ENCODE measurements at places on chromosomes 12 and 14.

- DNase-seq: no peak
Observed at GRCh38 chr12:32120419-32120818, 13.8 kb downstream of the BICD1 start.

DNA sequence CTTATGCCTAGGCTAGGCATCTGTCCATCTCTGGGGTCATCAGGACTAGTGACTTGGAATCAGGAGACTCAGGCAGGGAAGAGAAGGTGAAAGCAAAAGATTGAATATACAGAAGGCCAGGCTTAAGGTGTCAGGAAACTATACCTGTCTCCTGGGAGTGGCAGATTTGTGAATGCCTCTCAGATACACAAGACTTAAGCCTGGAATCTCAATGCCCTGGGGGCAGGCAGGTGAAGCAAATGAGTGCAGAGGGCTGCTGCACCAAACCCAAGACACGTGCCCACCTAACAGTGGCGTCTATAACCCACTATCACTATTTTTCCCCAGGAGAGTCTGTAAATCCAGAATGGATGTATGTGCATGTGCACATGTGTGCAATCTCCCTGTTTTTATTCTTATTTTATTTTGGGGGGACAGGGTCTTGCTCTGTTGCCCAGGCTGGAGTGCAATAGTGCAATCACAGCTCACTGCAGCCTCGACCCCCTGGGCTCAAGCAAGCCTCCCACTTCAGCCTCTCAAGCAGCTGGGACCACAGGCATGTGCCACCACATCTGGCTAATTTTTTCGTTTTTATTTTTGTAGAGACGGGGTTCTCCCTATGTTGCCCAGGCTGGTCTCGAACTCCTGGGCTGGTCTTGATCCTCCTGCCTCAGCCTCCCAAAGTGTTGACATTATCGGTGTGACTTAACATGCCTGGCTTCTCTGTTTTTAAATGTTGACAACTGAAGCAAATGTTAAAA is 31.9 kb upstream of the FOS start:
- DNase-seq: no peak

DNA sequence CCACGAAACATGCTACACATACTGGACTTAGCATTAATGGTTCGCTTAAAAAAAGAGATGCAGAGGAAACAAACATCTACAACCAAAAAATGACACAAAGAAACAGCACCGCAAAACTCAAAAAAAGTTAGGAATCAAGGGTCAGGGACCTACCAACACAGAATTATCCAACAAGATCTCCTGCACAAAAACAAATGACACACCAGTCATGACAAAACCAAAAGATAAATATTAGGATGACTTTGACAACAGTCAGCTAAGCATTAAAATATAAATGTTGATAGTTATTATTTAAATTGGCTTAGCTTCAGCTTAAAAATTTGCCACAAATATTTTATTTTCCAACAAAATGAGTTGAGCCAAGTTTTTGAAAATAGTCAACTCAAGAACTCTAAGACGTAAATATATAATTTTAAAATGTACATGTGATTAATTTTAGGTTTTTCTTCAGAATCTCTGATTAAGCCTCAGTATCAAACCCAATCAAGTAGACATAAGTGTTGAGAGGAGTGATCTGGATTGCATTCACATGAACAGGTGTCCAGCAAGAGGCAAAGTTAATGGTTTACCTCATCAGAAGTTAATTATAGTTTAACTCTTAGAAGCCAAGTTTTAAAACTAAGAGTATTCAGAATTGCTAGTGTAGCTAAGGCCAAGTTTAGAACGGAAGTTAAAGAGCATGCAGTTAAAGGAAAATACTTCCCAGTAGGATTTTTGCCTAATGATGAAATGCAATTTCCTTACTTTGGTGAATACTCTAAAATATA is 79.9 kb downstream of the HEATR5A start:
- no peak for DNase-seq

DNA sequence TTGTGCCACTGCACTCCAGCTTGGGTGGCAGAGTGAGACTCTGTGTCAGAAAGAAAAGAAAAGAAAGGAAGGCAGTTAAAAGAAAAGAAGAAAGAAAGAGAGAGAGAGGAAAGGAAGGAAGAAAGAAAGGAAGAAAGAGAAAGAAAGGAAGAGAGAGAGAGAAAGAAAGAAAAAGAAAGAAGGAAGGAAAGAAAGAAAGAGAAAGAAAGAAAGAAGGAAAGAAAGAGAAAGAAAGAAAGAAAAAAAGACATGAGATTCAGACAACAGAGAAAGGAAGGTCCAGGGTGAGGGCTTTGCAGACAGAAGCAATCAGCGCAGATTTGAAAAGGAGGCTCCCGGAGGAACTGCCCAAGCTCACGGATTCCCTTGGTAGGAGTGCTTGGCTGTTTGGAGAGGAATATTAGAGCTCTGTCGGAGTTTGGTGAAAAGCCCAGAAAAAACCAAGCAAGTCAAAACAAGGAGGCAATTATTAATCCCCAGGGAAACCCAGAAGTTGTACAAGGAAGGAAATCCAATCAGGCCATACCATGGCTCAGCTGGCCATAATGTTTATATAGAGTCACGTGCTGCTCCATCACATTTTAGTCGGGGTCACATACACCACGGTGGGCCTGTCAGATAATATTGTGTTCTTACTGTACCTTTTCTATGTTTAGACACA is 11.6 kb upstream of the CCDC85C start:
- DNase-seq: no peak

DNA sequence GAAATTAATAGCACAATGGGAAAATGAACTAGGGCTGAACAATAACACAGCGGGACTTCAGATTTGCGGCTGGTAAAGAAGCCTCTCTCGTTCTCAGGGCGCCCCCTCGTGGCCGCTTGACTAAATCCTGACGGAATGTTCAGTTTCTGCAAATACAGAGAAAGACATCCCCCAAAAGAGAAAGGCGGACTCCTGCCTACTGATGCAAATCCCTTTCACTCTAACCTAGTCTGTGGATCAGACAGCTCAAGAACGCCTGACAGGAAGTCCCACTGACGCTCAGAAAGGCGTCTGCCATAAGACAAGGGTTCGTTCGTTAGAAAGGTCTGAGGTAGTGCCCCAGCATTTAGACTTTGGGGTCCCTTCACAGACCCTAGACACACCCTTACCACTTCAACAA is 2.5 kb downstream of the NUAK1 start:
- peak; percentile 46 for DNase-seq

DNA sequence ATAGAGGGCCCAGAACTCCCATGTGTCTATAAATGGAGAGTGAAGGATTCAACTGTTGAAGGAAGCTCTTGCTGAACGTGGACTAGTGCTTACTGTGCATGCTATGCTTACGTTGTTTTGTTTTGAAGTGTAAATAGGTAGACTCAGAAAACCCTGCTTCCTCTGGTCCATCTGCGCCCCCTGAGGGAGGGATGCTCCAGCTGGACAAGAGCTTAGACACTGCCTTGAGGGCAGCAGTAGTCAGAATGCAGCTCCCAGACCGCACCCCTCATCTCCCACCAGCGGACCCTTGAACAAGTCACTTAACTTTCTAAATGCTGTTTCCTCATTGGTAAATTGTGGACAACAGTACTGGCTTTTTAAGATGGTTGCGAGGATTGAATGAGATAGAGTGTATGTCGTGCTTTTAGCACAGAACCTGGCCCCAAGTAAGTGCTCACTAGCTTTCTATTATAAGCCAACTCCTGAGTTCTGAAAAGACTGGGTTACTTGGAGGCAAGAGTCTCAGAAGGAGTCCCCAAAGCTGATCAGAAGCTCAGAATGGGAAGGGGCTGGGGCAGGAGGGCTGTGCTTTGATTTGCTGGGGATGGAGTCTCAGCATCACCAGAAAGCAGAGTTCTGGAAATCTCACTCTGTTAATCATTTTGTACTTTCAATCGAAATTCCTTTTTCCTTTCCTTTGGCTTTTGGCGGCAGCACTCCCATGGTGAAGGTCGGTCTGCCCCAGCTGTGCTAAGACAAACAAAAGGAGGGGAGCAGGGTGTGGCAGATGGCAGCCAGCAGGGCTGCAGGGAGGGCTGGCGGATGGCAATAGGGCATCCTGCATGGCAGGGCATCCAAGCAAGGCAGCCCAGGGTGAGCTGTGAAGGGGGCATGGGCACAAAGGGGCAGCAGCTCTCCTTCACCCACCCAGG is 15.6 kb downstream of the AGAP2 start:
- no peak for DNase-seq

GRCh38 chr12:130994821-130995375 is 41.2 kb downstream of the ADGRD1 start:
- no peak for DNase-seq

DNA sequence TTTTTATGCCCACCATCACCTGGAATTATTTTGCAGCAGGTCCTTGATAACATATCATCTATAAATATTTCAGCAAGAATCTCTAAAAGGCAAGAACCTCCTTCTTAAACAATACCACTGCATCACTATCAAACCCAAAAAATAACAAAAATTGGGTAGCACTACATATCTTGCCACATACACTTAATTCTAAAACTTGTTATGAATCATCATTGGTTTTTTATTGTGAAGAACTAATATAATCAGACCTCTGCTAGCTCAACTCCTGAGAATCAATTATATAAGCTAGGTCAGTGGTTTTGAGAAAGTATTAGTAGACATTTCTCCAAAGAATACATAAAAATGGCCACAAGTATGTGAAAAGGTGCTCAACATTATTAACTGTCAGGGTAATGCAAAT is 23.8 kb downstream of the SLC38A1 start:
- no peak for DNase-seq

DNA sequence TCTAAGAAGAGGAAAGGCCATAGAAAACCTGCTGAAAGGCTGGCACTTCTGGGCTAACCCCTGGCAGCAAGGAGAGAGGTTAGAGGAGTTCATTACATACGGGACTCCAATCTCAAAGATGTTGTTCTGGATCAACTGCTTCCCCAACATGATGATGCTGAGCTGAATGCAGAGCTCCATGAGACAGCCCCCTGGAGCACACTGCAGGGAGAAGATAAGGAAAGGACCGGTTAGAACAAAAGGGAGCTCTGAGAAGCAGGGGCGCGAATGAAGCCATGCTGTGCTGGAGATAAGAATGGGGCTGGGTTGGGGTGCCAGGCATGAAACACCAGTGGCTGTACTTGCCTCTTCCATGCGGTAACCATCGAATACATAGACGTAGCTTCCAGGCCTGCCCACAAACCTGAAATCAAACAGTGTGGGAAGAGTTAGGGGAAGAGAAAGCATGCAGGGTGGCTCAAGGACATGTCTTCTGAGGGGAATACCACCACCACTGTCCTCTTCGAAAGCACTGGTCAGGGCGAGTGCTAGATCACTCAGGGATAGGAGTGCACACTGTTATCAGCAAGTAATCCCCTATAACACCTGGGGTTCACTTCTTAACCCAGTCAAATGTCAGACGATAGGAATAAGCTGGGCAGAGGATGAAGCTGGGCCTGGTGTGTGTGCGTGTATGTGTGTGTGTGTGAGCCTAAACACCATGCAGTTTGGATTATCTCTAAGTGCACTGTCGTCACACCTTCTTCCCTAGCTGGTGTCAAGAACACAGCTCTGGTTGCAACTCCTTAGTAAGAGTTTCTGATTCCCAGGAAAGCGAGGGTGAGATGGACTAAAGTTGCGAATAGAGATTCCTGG is 180.9 kb downstream of the NTF3 start:
- DNase-seq: no peak

DNA sequence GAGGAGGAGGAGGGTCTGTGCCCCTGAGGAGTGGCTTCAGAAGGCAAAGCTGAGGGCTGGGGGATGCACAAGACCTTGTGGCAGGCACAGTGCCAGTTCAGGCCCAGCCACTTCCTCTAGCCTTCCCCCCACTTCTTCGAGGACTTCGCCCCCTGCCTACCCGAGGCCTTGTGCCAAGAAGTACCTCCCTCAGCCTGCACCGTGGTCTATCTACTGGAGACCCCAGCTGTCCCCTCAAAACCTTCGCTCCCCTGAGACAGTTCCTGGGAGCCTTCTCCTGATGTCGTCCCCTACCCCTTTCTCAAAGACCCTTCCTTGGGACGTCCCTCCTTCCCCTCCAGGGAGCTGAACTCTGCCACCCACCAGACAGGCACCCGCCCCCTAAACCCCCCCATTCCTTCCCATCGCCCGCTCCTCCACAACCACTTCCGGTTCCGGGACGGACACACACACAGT is 604 bp downstream of the ZNF384 start:
- DNase-seq: peak; percentile 33

GRCh38 chr14:78202163-78202562 is 32.0 kb downstream of the NRXN3 start:
- no peak for DNase-seq

DNA sequence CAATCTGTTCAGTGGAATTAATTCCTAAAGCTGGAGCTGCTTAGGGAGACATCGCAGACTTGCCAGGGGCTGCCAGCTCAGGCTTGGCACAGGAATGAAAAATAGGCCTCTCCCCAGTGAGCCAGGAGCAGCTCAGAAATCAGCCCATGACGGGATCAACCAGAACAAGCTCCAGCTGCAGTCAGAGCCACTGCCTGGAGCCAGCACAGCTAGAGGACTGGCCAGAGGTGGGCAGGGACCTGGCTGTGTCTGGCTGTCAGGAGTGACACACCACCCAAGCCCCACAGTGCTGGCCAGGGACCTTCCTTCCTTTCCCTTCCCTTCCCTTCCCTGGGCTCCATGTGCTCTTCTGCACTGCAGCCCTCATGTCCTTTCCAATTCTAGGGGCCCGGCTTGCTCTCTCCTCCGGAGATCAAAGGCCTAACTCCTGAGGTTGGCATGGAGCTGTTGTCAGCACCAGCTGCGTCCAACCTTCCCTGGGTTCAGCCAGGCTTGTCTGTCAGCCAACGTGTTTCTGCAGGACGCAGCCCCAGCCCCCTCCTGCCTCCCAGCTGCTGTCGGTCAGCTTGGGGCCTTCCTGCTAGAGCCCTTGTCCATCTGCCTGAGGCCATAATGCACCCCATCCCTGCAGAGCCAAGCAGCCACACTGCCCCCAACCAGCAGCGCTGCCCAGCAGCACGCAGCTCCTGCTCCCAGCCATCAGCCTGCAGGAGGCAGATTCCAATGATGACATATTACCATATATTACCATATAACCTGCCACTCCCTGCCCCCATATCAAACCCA is 149.3 kb downstream of the CALM1 start:
- no peak for DNase-seq

GRCh38 chr12:76266797-76267196 is 81.4 kb downstream of the BBS10 start:
- DNase-seq: no peak

DNA sequence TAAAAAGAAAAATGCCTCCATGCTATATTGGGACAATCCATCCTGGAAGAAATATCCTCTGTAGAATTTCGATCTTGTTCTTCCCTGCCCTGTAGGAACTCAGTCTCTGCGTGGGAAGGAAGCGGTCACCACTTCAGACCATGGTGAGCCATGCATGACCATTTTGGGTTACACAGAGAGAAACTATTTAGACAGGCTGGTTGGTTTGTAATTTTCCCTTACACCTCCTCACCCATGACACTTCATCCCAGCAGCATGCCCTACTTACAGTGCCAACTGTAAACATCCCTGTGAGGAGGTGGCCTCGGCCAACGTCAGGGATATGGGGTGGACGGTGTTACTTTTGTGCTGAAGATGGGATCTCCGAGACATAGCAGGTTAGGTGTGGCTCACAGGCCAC is 121.4 kb downstream of the SMOC1 start:
- DNase-seq: no peak

- DNase-seq: no peak
Observed at GRCh38 chr12:7190268-7191055, 976 bp downstream of the PEX5 start.

Data from CD8-positive, alpha-beta memory T cell (primary cell).